HFFc6 (cell line): ENCODE measurements at places on chromosomes 5 and 9. TPM values are rescaled to one million over a fixed set of nuclear protein-coding genes. Genes with fewer than 3 reads are reported as not detected.

- H3K36me3 ChIP-seq, result peaks cover 34% of the 10 kb centered on the region
- H3K4me1 ChIP-seq, result peaks cover 23% of the 10 kb centered on the region
- no peak for DNase-seq
Observed at GRCh38 chr9:133029994-133030316, 842 bp upstream of the GTF3C5 start.

Gene CDH9
- total RNA-seq, result not detected in 3 replicates

- no peak for DNase-seq
- peaks cover 22% of the 10 kb centered on the region for H3K27me3 ChIP-seq
- no peaks in the 10 kb centered on the region for H3K4me1 ChIP-seq
- H3K27ac ChIP-seq, result no peak overlapping the region
Observed at GRCh38 chr9:126692041-126692758, 78.5 kb downstream of the LMX1B start.

- peaks cover 56% of the 10 kb centered on the region for H3K4me1 ChIP-seq
- peaks cover 10% of the 10 kb centered on the region for H3K27me3 ChIP-seq
- DNase-seq, result no peak
Observed at GRCh38 chr5:38601133-38601862, 44.9 kb upstream of the LIFR start.
